ENCODE measurements at places on chromosomes 16 and 17.

DNA sequence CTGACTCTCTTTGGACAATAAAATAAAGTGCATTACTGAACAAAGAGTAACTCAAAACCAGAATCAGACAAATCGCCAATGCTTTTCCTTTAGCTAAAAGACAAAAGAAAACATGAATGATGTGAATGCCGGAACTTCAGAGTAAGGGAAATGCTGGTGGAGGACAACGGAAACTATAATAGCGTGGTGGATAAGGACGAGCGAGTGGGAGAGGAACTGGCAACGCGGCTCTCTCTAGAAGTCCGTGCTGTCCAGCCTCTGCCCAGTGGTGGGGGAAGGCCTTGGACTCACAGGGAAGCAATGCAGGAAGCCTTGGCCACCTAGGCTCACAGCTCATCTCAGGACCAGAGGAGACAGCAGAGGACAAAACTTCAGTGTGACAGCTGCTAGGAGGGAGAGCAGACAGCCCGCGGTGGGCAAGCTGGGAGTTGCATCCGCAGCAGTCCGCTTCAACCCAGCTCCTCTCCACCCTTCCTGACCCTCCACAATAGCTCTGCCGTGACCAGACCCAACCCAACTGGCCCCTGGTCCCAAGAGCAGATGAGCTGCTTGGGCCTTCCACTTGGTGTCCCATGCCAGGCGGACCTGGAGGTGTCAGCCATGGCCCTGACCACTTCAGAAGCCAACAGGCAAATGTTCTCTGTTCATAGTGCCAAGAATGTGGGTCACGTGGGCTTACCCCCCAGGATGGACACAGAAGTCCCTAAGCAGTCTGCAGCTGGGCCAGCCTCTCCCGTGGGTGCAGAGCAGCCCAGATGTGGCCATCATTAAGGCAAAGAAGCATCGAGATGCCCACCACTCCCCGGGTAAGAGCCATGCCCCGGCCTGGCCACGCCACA lies 5.3 kb upstream of the FAAP100 start:
- no peak for DNase-seq

GRCh38 chr17:17514993-17515933 lies 19.1 kb upstream of the RASD1 start:
- DNase-seq = no peak

DNA sequence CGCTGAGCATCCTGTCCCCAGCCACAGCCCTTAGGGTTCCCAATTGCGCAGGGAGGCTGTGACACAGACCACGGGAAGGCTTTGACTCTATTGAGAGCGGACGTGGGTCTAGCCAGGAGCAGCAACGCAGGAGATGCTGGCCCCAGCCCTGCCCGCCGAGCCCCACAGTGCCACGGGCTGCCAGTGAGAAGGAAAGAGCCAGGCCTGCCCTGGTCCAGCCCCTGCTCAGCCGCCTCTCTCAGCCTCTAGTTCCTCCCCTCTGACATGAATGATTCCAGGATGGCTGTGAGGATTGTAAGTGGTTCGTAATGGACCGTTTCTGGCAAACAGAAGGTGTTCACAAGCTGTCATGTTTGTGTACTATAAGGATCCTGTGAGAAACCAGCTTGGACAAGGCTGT lies 2.5 kb downstream of the BHLHA9 start:
- DNase-seq = no peak

GRCh38 chr16:2515180-2515851 lies 1.6 kb downstream of the ATP6V0C start:
- DNase-seq = no peak

GRCh38 chr16:561957-562938 lies 2.1 kb downstream of the PRR35 start:
- no peak for DNase-seq

GRCh38 chr16:87305505-87306391 lies 11.4 kb downstream of the C16orf95 start:
- no peak for DNase-seq

DNA sequence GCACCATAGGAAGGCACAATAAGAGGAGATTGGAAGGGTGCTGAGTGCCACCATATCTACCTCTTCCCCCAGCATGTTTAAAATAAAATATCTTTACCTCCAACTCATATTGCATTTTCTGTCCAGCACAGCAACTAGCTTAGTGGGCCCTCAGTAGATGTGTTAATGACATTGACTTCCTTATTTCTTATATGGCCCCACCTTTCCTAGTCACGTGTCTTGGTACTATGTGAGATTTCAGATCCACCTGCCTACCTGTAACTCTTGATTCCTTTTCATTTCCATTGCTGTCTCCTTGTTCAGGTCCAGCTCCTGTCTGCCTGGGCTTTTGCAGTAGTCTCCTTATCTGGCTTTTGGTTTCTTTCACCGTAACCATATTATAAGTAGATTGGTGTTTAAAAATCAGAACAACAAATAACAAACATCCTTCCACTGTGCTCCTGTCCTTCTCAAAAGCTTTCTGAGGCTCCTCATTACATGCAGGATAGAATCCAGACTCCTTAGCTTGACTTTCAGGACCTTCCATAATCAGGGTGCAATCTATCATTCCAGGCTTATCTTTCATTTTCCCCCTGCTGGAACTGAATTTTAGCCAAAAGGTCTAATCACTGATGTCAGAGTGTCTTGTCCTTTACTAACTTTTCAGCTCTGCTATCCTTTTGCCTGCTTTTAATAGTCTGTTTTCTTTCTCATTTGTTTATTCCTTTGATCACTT lies 71.3 kb downstream of the FTO start:
- DNase-seq = no peak

DNA sequence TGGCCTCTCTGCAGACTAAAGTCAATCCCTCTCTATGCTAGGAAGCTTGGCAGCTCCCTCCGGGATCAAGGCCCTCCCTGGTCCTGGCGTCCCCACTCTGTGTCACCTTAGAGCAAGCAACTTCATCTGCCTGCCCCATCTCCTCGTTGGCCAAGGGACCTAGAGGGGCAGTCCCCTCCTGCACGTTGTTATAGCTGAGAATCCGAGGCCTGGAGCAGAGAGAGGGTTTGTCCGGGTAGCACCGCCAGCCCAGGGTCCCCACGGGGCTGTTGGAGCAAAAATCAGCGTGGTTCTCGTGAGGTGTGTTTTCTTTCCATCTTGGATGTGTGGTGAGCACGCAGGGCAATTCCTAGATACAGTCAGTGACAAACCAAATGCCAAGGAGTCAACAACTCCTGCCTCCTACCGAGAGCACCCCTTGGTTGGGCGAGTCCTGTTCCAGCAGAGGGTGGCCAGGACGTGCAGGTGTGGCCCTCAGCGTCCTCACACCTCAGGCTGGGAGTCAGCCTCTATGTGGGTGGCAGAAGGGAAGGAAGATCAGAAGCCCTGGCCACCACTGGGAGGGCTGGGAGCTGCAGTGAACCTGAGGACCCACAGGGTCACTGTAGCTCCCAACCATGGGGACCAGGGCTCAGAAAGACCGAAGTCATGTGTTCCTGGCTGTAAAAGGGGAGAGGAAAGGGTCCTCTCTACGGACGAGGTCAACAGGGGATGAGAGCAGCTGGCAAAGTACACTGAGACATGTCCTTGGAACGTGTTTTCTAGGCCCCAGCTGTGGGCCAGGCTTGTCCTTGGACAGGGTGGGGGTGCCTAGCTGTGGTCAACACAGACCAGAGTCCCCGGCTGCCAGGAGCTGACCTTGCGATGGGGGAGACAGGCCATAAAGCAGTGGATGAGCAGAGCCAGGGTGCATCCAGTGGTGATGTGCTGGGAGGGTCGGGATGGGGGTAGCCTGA lies 85.6 kb upstream of the CIBAR2 start:
- no peak for DNase-seq

- no peak for DNase-seq
Observed at GRCh38 chr17:47685556-47686275, 8.2 kb upstream of the TBKBP1 start.

GRCh38 chr17:51154176-51154575 lies 817 bp downstream of the NME1 start:
- no peak for DNase-seq

DNA sequence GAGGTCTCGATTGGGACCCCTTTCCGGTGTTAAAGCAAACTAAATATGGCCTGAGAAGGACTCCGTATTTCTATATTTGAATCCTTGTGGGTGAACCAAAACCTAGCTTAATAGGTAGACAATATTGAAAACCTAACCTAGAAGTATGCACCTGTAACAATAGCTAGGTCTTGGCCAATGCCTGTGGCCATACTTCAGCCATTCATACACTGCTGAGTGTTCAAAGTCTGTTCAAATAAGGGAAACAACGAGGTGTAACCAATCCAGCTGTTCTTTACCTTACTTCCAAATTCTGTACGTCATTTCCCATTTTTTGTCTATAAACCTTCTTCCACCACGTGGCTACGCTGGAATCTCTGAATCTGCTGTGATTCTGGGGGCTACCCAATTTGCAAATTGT lies 34.1 kb upstream of the HELZ start:
- DNase-seq = no peak

DNA sequence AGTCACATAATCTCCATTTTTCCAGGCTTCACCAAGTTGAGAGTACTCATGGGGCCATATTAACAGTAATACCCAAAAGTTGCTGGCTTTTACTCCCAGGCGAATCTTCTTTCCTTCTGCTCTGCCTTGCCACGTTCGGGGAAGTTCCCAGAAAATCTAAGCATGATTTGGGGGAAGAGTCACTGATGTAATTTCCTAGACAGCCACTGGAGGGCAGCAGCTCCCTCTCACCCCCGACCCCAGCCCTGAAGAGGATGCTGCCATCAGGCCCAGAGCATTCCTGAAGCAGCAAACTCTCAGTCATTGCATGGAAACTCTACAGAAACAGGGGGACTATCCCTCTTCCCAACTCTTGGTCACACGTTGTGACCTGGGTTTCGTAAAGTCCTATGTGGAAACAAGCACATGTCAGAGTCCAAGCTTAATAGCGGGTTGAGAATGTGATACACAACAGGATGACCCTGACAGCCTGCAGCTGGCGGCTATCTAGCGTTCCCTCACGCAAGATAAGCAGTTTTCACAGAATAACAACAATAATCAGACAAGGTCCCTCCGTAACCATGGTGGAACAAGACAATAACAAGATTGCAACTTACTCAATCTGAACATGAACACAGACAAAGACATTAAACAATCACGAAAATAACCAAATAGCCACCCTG lies 43.8 kb upstream of the DHX40 start:
- DNase-seq = peak; percentile 34

GRCh38 chr17:46831573-46832330 lies 13.3 kb upstream of the WNT3 start:
- DNase-seq = no peak

DNA sequence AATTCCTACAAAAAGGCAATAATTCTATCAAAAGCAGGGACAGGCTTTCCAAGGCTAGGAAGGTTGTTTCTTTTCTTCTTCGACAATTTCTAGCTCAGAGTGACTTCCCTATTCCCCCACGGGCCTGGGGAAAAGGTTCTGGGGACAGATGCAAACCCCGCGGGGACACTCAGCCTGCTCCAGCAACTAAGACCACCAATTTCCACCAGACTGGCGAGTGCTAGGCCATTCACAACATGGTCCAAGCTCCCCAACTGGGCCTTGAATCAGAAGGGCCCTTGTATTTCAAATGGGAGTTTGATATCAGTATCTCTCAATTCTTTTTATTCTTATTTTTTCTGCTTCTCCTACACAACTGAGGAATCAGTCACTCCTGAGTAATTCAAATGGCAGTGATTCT lies 86.7 kb downstream of the USP31 start:
- DNase-seq = no peak

- DNase-seq = no peak
Observed at GRCh38 chr17:13398853-13399252, 202.9 kb downstream of the HS3ST3A1 start.

DNA sequence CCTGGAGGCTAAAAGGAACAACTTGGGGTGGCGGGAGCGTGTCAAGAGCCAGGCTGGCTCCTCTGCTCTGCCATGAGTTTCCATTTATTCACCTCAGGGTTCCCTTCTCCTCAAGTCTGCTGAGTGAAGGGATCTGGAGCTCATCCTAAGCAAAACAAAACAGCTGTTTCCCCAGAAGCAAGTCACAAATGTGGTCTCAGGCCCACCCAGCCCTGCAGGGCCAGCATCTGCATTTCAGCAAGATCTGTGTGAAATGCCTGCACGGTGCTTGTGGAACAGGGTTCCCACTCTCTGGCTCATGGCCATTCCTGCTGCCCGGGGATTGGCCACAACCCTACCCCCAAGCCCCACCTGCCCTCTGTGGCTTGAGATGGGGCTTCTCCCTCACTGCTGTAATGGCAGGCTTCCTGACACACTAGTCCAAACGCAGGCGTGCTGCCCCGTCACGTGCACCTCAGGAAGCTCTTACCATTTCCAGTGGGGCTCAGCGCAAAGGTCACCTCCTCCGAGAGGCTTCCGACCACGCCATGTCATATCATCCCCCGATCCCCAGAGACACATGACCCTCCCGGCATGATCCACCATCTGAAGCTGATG lies 2.3 kb downstream of the SLC38A8 start:
- no peak for DNase-seq

GRCh38 chr17:80665792-80666191 lies 121.2 kb downstream of the RPTOR start:
- DNase-seq = no peak

DNA sequence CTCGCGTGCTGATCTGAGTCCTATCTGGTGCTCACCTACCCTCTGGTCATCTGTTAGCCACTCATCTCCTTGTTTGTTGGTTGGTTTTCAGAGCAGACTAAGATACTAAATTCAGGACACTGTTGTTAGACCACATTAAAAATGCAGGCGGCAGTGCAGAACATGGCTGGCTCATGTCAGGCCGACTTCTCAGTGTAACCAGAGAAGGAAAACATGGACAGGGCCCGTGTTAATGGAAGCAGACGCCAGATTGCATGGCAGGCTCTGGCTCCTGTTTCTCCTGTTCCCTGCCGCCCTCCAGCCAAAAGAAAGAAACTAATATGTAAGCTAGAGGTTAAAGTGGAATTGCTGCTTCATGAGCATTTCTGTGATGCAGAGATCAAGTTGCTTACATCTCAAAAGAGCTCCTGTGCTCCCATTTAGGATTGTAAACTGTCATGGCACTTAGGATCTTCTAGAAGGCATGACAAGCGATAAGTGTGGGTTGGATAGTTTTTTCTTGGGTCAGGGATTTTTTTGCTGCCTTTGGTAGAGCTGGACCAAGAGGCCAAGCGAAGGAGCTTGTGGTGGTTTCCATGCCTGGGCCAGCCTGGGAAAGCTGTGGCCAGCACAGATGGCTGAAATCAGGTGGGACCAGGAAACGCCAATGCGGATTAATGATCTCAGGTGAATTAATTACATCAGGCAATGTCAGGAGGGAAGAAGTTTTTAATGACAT lies 56.1 kb downstream of the YPEL2 start:
- no peak for DNase-seq
